ENCODE measurements at places on chromosomes 1 and 21.

GRCh38 chr21:14259747-14260146 is 43.8 kb downstream of the RBM11 start:
- DNase-seq, result peak; percentile 7

DNA sequence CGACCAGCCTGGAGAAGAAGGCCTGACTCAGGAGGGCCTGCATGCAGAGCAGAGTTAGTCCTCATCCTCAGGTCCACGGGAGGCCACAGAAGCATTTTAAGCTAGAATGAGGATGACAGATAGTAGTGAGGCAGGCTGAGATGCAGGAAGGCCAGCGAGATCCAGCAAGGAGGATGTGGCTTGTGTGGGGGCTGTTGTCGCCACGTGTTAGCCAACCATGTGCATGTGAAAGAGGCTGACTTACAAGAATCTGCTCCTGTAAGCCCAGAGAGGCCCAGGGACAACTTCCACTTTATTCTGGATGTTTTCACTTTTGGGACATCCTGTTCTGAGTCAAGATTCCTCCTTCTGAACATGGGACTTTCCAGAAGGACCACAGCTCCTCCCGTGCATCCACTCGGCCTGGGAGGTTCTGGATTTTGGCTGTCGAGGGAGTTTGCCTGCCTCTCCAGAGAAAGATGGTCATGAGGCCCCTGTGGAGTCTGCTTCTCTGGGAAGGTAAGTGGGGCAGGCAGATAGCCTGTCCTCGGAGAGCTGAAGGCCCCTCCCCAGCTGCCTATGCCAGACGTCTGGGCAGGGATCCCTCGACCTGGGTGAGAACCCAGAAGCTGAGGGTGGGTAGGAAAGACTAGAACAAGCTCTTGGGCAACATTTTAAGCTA is at the start of gene SLAMF8:
Gene SLAMF8, plus strand, starts transcription at position 433 of the 661 bp plus-strand sequence. Its CDS starts 26 bp downstream, at position 459.
- DNase-seq, result no peak

DNA sequence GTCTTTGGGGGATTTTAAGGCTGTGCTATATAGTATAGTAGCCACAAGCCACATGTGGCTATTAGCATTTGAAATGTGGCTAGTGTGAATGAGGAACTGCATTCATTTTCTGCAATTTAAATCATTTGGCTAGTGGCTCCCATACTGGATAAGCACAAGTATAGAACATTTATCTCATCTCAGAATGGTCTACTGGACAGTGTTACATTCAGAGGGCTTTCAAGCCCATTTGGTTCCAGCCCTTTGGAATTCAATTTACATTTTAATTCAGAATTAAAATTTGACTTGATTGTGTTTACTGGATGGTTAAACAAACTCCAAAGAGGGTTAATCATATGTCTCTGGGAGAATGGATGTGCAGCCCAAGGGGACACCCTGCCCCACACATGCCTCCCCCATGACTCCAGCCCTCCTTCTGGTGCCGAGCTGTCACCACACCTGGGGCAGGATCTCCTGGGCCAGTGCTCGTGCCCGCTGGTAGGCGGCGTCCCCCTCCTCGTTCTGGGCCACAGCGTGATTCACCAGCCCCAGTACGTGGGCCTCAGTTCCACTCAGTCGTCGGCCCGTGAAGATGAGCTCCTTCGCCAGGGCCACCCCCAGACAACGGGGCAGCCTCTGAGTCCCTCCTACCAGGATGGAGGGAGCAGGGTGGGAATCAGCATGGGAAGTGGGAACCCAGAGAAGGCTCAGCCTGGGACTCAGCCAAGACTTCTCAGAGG is 17.2 kb downstream of the ECHDC2 start:
- no peak for DNase-seq

DNA sequence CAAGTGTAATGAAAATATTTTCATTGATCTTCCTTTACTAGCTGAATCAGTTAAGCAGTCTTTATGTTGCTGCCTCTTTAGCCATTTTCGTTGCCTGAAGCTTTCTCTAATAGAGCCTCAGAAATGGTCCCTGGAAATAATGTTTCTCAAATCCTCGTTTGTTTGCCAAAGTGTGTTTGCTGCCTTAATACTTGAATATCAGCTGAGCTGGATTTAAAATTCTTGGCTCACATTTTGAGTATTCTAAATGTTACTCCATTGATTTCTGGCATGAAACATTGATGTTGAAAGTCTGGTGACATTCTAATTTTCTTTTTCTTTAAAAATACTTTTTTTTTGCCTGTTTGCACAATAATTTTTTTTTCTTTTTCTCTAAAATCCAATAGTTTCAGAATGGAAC is 84.6 kb upstream of the SERBP1 start:
- no peak for DNase-seq

- peak; percentile 10 for DNase-seq
Measured at GRCh38 chr1:32539584-32540571, 651 bp downstream of the ZBTB8A start.

DNA sequence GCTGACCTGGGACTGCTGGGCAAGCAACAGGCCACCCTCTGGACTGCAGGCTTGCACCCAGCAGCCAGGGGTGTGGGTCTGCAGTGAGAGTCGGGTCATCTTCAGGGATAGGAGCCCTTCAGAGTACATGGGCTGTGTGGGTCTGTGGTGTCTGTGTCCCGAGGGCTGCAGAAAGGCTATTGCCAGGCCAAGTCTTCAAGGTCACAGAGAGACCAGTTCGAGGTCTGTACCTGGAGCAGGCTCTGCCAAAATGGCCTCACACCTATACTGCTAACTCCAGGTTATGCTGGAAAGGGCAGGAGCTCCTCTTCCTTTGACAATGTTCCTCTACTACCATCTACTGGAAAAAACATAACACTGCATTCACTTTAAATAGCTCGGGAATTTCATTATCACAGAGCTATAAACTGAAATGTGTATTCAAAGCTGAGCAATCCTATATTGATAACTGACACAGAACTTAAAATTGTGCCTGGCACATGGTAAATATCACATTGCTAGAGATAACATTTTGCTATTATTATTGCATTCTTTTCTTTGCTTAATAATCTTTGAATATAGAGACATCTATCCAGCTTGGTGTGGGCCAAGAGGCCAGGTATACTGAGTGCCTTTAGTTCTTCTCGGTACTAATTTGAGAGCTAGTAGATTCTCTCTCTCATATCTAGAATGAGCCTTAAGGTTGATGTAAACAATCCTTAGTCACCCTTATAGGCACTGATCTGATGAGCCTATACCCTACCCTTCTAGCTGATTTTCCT is 6.9 kb upstream of the DNAH14 start:
- peak; percentile 3 for DNase-seq

DNA sequence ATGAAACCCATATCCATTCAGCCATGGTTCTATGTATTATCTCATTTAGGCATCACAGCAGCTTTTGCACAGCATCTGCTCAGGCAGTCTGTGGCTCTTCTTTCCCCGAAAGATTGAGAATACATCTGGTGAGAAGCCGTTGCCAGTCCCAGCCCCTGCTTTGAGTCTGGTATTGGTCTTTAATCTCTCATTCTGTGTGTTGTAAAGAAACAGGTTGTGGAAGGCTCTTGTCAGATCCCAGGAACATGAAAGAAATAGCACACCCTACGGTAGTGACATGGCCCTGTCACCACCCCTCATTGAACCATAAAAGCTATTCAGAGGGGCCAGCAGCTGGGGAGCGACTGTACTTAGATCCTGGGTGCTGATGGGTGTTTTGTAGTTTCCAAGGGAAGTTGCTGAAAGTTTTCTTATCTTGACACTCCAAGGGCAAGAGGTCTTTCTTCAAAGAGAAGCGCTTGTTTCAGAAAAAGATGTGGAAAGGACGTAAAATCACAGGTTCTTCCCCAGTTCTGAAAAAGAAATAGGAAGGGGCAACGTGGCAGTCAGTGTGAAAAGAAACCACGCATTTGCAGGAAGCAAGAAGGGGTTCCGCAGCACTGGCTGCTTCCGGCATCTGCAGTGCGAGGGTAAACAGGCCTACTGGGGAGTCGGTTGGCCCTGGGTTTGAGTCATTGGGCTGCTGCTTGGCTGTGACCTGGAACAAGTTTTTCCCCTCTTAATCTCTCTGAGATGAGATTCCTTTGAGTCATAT is 145.0 kb downstream of the DHRS3 start:
- no peak for DNase-seq

GRCh38 chr21:34612056-34612455 is 2.9 kb downstream of the RCAN1 start:
- DNase-seq, result no peak

GRCh38 chr1:214416858-214417257 is 134.5 kb downstream of the PTPN14 start:
- DNase-seq, result no peak

- DNase-seq, result no peak
Measured at GRCh38 chr1:14809191-14809981, 210.9 kb downstream of the KAZN start.

Measured in GM04504 (cell line).